ENCODE measurements at places on chromosomes 1 and 21. TPM values are rescaled to one million over a fixed set of nuclear protein-coding genes. Genes with fewer than 3 reads are reported as not detected.

The KRTAP10-7 gene
- not detected for total RNA-seq

The MPC2 gene
- total RNA-seq, result 50.8 TPM

- H3K4me1 ChIP-seq, result peaks cover 35% of the 10 kb centered on the region
- no peak overlapping the region for H3K4me3 ChIP-seq
- no peak for DNase-seq
- H3K27ac ChIP-seq, result peak overlapping the region; percentile 47
- no peaks in the 10 kb centered on the region for H3K27me3 ChIP-seq
These were observed 36.7 kb downstream of the MEF2D start for GRCh38 chr1:156463874-156464273.

GRCh38 chr1:208374391-208374941, 130.3 kb upstream of the PLXNA2 start:
- no peaks in the 10 kb centered on the region for H3K36me3 ChIP-seq
- no peak overlapping the region for H3K27ac ChIP-seq
- H3K27me3 ChIP-seq, result no peaks in the 10 kb centered on the region
- no peak overlapping the region for H3K4me3 ChIP-seq
- DNase-seq, result no peak

DNA sequence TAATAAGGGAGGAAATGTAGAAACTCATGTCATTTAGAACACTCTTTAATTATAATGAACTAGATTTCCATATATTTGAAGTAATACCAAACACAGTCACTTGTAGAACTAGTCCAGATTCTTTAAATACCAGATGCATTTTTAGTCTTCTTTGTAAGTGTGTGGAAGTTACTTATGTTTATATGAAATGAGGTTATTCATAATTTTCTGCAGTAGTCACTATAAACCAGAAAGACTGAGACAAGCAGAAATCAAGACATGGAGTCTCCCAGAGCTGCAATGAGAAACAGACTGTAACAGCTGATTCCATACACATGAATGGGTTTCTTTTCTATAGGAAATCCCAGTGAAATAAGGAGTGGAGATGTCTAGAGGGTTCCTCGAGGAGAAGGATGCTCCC, 216.6 kb upstream of the ZP4 start:
- H3K4me1 ChIP-seq, result no peaks in the 10 kb centered on the region
- H3K4me3 ChIP-seq, result no peak overlapping the region
- no peak overlapping the region for H3K27ac ChIP-seq
- H3K36me3 ChIP-seq, result no peaks in the 10 kb centered on the region
- no peak for DNase-seq

DNA sequence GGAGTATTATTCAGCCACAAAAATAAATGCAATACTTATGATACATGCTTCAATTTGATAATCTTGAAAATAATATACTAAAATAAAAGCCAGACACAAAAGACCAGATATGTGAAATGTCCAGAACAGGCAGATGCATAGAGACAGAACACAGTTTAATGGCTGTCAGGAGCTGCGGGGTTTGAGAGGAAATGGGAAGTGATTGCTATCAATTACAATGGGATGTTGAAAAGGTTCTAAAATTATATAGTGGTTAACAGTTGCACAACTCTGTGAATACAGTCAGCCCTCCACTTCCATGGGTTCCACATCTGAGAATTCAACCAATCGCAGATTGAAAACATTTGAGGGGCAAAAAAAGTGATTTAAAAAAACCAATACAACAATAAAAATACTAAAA, 54.0 kb downstream of the LTN1 start:
- no peak overlapping the region for H3K27ac ChIP-seq
- DNase-seq, result no peak
- H3K36me3 ChIP-seq, result peaks cover 33% of the 10 kb centered on the region
- H3K27me3 ChIP-seq, result no peaks in the 10 kb centered on the region

DNA sequence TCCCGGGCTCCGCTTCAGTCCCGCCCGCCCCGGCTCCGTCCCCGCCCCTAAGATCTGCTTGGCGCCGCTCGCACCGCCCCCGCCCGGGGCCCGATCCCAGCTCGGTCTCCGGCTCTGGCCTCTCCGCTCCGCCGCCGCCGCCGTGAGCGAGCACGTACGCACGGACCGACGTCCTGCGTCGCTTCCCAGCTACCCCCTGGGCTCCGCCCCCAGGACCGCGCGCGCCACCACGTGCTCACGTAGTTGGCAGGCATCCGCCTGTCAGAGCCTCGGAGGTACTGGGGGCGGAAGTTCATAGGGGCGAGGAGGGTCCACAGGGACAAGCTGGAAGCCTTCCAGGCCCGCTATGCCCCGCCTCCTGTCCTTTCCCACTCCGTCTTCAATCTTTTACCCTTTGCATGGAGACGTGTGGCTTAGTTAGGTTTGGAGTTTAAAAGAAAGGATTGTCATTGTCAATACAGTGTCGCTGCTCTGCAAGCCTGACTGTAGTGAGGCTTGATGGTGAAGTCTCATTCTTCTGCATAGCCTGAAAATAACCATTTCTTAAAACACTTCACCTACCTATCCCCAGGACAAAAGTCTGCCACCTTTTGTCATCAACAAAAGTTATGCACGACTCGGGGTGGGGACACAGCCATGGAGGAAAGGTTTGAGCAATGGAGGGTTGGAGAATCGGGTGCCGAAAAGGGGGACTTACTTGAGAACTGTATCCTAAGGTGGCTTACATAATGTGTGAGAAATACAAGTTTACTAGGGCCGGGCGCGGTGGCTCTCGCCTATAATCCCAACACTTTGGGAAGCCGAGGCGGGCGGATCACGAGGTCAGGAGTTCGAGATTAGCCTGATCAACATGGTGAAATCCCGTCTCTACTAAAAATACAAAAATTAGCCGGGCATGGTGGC, at the start of gene CLK2:
CLK2 (minus strand) TSS at position 162 of the 903 bp plus-strand sequence. CDS start 2,527 bp downstream, outside the sequence.
- H3K4me3 ChIP-seq, result peak within 1 kb of the TSS; percentile 92
- no peaks in the 10 kb centered on the region for H3K27me3 ChIP-seq
- peak within 1 kb of the TSS; percentile 83 for H3K27ac ChIP-seq
- H3K36me3 ChIP-seq, result peaks cover 10% of the 10 kb centered on the region

DNA sequence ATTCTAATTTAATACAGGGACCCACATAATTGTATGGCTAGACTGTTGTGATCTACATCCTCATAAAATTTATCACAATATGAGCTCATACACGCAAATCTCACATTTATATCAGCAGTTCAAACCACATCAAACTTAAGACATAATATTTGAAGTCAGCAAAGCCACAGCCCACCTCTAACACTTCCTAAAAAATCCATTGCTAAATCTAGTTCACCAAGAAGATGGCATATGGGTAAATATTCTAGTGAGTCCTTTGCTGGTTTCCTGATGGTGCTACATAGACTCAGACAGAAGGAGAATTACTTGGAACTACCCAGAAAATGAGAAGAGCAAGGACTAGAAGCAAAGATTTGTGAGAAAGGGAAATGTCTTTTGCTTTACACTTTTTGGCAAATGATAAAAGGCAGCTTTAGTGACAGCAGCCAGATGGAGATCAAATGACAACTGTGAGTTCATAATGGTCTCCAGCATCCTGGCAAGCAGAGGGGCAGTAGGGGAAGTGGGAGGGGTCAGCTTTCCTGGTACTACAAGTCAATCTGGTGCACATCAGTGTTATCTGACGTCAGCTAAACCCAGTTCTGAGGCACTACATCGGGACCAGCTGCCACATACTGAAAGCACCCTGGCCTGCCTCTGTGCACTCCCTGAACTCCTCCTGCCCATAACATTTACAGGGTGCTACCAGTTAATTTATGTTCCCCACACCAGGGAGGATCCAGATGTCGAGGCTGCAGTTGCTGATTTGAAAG, 10.6 kb upstream of the GADD45A start:
- no peak overlapping the region for H3K27ac ChIP-seq
- peaks cover 15% of the 10 kb centered on the region for H3K4me1 ChIP-seq
- no peak for DNase-seq
- H3K27me3 ChIP-seq, result no peaks in the 10 kb centered on the region
- no peak overlapping the region for H3K4me3 ChIP-seq
